ENCODE measurements at places on chromosomes 6 and 20.
A peak's percentile ranks its signal among the peaks of the same experiment; 100 is the strongest.

- no peak for DNase-seq
Measured at GRCh38 chr6:79269877-79270276, 35.4 kb upstream of the HMGN3 start.

DNA sequence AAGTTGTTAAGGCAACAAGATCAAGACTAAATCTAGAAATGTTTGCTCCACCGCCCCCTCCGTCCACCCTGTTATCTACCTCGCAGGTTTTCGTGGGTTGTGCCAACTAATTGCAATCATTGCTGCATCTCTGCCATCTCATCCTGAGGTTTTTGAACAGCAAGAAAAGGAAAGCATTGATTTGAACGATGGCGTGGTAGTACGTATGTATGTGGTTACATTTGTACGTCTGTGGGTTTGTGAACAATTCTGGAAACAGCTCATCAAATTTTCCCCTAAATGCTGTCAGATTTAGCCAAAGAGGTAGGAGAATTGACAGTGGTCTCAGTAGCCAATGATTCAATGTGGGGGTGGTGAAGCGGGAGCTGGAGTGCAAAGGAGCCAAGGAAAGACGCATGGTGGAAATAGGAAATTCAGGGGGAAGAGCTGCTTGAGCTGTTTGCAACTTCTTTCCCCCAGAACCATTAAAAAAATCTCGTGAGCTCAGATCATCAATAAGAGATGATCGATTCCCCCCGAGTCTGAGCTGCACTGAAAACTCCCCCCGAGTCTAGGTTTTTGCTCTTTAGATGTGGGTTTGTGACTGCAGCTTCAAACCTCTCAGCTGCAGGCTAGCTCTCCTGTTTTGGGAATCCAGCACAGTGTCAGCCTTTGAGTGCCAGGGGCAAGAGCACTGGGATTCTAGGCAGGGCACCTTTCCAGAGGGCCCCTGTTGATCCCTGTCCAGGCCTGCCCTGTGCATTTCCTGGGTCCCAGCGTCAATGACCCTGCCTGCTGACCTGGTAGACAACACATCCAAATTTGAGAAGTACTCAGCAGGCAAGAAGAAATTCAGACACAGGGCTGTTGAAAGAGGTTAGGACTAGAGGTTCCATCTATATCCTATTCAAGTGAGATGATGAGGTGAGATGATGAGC, 72.6 kb upstream of the LY86 start:
- peak; percentile 7 for DNase-seq

GRCh38 chr20:15760001-15760621, 813.1 kb downstream of the KIF16B start:
- no peak for DNase-seq

GRCh38 chr6:125957845-125958244, 1.3 kb downstream of the HINT3 start:
- DNase-seq, result no peak

GRCh38 chr6:140101818-140102217, 727.4 kb upstream of the CITED2 start:
- no peak for DNase-seq

DNA sequence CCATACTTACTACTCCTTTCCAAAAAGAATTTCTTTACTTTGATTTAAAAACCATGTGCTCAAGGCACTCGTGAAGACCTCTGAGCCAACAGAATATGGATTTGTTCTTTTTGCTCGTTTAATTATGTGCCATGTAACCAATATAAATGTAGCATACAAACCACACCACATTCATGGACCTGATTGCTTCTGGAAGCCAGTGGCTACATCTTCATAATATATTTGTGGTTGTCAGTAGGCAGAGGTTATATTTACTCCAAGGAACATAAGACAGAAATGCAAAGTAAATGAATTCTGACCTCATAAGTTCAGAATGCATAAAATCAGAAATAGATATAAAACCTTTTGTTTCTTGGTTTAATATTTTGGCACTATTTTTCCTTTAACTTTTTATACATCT, 373.0 kb downstream of the HDGFL1 start:
- no peak for DNase-seq

DNA sequence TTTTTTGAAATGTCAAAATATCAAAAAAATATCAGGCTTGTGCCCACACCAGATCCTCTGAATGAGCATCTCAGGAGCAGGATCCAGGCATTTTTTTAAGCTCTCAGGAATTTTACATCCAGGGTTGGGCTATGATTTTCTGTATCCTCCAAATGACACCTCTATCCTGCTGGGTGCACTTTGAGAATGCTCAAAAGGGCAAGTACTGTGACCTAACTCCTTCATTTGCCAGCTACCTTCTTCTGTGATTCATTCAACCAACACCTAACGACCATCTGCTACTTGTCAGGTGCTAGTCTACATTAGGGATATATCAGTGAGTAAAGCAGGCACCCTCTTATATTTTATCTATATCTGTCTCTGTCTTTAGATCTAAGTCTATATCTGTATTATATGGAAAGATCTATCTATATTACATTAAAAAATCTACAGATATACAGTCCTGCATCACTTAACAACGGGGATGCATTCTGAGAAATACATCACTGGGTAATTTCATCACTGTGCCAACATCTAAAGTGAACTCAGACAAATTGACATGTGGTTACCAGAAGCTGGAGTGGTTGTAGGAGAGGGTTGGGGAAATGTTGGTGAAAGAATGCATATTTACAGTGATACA, 131.6 kb downstream of the KIF16B start:
- no peak for DNase-seq

DNA sequence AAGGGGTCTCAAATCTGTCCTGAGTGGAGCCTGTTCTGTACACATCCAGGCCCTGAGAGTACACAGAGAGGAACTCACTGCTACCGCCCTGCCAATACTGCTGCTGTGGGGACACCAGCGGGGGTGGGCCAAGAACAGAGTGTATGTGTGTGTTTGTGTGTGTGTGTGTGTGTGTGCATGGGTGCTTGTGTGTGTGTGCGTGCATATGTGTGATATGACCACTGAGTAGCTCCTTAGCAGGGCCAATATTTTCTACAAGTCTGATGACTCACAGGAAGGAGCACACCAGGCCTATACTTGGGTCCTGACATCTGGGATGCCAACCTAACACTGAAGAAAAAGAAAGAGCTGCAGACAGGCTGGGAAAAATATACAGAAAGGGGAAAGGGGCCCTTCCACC, 1.4 kb downstream of the RAET1E start:
- DNase-seq, result no peak

DNA sequence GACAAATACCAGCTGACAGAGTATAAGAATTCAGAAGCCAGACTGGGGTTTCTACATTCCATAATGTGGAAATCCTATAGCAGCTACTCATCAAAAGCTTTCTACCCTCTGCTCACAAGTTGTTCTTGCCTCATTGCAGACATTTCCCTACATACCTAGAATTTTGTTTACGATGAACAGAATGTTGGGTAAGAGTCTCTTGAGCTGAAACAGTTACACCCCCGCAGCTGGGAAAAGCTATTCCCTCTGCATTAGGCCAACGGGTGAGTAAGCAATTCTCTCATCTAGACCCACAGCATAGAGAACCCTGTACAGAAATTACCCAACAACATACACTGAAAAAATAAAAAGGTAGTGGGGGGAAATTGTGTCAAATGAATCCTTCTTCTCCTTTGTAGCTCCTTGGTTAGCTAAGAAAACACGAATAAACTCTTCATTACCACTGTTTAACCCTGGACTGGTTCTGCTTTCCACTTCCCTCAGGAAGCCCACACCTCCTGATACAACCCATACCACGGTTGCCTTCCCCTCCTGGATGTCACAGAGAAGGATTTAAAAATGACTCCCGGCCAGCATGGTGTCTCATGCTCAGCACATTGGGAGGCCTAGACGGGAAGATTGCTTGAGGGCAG, 215.0 kb upstream of the SHLD1 start:
- no peak for DNase-seq

GRCh38 chr20:64245746-64246595, 9.6 kb upstream of the PCMTD2 start:
- DNase-seq, result no peak

DNA sequence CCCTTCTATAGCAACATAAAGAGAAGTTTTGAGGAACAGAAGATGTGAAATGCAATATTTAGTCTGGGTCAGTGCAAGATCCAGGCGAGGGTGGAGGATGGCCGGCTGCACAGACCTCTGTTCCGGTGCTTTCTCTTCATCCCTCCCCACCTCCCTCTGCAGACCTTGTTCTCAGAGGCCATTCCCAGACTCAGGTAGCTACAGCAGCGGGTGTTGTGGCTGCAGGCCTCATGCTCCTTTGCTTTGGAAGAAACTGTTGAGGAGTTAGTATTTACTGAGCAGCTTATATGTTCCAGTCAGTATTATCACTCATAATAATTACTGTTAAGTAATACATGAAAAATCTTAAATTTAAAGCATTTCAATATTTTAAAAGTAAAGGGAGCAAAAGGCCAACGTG, 1.7 kb downstream of the BTN3A3 start:
- DNase-seq, result no peak

DNA sequence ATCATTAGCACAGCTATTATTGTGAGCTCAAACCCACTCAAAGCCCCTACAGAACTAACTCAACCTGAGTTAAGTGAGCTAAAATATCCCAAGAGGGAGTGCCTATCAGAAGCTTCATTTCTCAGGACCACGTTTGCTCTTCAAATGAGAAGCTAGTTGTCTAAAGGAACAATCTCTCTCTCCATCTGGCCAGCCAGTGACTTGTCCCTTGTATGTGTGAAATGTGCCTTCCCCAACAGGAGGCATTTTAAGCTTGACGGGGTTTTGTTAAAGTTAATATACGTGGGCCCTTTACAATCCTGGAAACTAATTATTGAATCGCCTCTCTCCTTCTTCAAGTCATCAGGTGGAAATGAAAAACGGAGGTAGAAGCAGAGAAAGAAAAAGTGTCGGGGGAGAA, 62.0 kb downstream of the TRERF1 start:
- no peak for DNase-seq

GRCh38 chr20:46219920-46220319, 88.4 kb downstream of the CDH22 start:
- no peak for DNase-seq

GRCh38 chr6:82419859-82420258, 56.2 kb downstream of the TPBG start:
- DNase-seq, result no peak

DNA sequence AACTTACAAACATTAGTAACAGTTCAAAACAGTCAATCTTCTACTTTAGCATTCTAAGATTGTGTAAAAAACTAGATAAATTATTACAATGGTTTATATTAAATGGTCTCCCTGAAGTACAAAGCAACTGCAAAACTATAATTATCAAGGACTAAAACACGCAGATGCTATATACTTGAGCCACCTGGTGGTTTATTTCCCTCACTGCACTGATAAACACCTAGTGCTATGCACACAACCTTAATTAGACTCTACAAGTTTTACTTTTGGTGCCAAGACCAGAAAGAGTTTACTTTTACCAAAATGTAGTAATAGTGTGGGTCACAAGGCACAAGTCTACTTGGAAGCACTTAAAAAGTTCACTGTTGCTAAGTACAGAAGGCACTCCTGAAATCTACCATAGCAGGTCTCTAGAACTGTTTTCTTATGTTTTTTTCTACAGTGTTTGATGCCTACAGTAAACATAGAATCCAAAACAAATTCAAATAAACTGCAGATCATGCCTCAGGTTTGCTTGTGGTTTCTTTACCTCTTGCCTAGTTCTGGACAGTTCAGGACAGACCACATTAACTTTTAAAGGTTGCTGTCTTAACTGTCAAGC, 49.2 kb downstream of the GMDS start:
- DNase-seq, result no peak

DNA sequence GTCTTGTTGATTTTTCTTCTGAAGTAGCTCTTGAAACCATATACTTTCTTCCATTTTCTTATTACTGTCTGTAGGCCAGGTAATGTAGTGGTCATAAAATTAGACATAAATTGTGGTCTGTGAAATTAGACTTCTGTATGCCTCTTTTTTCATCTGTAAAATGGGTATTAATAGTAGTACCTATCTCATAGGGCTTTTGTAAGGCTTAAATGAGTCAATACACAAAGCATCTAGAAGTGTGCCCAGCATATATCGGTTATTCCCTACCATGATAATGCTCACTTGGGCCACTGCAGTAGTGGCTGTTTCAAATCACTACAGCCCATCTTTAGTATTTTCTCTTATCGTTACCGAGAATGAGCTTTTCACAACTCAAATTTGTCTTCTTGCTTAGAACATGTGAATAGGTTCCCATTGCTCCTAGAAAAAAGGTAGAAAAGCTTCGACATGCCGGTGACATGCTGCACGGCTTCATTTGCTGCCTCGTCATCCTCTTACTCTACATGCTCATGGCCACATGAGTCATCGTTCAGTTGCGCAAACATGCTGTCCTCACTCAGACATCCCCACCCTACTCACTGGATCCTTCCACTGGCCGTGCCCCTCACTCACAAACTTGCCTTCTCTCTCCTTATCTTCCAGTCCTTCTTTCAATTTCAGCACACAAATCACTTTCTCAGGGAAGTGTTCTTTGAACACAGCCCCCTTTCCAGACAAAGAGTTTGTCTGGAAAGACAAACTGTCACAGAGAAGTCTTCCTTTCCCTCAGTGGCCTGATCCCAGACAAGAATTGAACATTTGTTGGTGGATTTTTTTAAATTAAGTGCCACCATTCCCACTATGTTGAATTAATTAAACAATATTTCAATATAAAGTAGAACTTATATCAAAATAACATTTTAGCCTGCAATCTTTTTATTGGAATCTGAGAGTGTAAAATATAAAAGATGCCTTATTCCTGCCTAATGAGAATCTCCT, 32.2 kb upstream of the ERVFRD-1 start:
- no peak for DNase-seq

- DNase-seq, result no peak
Measured at GRCh38 chr6:106473812-106474211, 113.3 kb downstream of the CRYBG1 start.

- DNase-seq, result no peak
Measured at GRCh38 chr6:36743032-36743431, 45.4 kb downstream of the RAB44 start.

DNA sequence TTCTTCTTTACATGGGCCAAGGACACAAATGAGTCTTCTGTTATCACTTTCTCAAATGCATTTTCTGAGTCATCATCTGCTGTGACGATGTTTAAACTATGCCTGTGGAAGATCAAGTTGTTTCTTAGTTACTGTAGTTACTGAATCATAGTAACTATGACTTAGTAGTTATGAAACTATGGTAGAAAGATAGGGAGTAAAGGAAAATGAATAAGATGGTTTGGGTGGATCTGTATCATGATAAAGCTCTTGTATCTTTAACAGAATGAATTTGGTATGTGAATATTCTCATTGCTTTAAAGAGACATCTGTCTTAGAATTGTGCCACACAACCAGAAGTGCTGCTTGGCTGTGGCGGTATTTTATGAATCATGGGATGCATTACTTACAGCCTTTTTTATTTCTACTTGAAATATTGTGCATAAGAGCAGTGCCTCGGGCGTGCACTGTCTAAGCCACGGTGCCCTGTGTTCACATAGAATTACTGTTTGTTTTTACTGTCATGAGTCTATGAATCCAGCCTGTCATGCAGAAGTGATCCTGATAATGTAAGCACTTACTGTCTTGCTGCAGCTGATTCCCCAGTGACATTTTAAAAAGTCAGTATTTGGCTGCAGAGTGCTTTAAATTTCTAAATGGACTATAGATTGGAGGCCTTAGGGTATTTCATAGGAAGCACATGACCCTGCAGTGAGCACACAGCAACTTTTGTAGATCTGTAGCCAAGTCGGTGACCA, 215.2 kb downstream of the TMEM242 start:
- DNase-seq, result no peak

Measured in stimulated activated CD4-positive, alpha-beta T cell treated with anti-CD3 and anti-CD28 coated beads, Interleukin-1b, Interleukin-23, amount 100 ng/mL, for 1 hour (primary cell).